SW480 (cell line): ENCODE measurements at places on chromosomes 4 and X.

- no peak for DNase-seq
These were observed 56.0 kb upstream of the BMPR1B start for GRCh38 chr4:94701631-94702300.

DNA sequence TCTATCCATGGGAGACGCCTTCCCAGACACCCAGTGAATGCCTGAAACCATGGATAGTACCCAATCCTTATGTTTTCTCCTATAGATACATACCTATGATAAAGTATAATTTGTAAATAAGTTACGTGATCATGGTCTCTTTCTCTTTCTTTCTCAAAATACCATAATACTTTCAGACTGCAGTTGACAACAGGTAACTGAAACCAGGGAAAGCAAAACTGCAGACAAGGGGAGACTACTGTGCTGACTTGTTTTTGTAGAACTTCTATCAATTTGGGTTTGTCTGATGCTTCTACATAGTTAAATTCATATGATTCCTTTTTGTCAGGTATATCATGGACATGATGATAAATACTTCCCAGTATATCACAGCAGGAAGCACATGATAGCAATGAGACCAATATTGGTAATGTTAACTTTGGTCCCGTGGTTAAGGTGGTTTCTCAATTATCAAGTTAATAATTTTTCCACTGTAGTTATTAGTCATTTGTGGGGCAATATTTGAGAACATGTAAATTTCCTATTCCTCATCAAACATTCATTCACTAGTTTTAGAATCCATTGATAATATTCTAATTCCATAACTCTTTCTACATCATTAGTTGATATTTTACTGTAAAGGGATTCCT, 298.0 kb upstream of the TET2 start:
- no peak for DNase-seq

DNA sequence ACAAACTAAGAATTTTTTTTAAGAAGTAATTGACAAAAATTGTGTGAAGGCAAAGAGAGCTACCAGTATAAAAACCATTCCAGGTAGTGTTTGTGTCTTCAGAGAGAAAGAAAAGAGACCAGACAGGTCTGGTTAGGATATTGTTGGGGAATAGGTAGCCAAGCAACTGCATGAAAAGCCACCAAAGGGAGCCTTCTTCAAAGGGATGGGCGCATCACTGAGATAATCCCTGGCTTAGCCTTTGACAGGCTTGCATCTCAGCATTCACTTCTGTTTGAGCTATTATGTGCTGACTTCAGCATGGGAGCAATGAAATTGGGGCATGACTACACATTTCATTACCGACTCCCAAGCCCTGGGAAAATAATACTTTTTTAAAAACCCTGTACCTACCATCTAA, 496.6 kb downstream of the IL1RAPL1 start:
- DNase-seq, result no peak

- DNase-seq, result no peak
These were observed 73.1 kb upstream of the IL13RA1 start for GRCh38 chrX:118654331-118654730.

- DNase-seq, result peak; percentile 14
These were observed 27.5 kb downstream of the LNX1 start for GRCh38 chr4:53563824-53564223.
